ENCODE measurements at places on chromosomes 3 and 15. TPM values are rescaled to one million over a fixed set of nuclear protein-coding genes. Genes with fewer than 3 reads are reported as not detected.

The GP5 gene
- 0.31 TPM for total RNA-seq

The GOLGA6L7 gene
- not detected for total RNA-seq

DNA sequence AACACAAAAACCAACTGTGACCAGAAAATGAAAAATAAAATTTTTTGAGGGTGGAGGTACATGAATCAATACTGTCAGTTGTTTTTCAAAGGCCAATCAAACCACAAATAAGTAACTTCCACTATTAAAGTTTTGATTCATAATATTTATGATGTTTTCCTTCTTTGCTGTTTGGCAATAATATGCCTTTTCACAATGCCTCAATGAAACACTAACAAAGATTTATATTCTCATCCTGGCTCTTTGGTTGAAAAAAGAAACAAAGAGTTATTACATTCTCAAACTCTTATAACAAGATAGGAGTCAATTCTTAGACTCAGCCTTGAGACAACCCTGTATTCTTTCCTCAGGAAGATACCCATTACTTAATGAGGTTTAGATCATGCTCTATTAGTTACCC, 63.1 kb downstream of the C3orf70 start:
- H3K27ac ChIP-seq = no peak overlapping the region
- no peaks in the 10 kb centered on the region for H3K27me3 ChIP-seq
- no peak for DNase-seq
- H3K4me3 ChIP-seq = no peak overlapping the region
- H3K36me3 ChIP-seq = no peaks in the 10 kb centered on the region

GRCh38 chr3:44584646-44585501, at the start of gene ZNF660:
Gene ZNF660 (plus strand): TSS chr3:44584964. CDS start chr3:44594194, 9,230 bp downstream.
- no peak within 1 kb of the TSS for H3K27ac ChIP-seq
- H3K36me3 ChIP-seq = no peaks in the 10 kb centered on the region
- peaks cover 11% of the 10 kb centered on the region for H3K27me3 ChIP-seq
- no peaks in the 10 kb centered on the region for H3K4me1 ChIP-seq

The EBLN2 gene
- total RNA-seq = 3.2 TPM

Data from CD8-positive, alpha-beta memory T cell (primary cell).